ENCODE measurements at places on chromosomes 5 and 9.

- DNase-seq: no peak
Measured at GRCh38 chr5:118593003-118593328, 395.4 kb downstream of the DTWD2 start.

DNA sequence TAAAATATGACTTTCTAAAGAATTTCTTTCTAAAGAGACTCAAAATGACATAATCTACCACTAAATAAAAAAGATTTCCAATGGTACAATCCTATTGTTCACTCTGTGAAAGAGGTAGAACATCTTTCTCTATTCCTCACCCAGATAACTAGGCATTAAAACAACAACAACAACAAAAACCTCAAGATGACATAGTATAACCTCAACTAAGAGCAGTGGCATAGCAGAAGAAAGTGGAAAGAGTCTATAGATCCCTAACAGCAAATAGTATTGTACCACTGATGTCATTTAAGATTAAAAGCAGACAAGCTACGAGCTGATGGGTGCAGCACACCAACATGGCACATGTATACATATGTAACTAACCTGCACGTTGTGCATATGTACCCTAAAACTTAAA lies 29.9 kb downstream of the RAPGEF6 start:
- DNase-seq: no peak

- peak; percentile 16 for DNase-seq
Measured at GRCh38 chr9:78023003-78023741, 8.4 kb downstream of the GNAQ start.

- DNase-seq: no peak
Measured at GRCh38 chr5:33978306-33978705, 6.2 kb downstream of the SLC45A2 start.

DNA sequence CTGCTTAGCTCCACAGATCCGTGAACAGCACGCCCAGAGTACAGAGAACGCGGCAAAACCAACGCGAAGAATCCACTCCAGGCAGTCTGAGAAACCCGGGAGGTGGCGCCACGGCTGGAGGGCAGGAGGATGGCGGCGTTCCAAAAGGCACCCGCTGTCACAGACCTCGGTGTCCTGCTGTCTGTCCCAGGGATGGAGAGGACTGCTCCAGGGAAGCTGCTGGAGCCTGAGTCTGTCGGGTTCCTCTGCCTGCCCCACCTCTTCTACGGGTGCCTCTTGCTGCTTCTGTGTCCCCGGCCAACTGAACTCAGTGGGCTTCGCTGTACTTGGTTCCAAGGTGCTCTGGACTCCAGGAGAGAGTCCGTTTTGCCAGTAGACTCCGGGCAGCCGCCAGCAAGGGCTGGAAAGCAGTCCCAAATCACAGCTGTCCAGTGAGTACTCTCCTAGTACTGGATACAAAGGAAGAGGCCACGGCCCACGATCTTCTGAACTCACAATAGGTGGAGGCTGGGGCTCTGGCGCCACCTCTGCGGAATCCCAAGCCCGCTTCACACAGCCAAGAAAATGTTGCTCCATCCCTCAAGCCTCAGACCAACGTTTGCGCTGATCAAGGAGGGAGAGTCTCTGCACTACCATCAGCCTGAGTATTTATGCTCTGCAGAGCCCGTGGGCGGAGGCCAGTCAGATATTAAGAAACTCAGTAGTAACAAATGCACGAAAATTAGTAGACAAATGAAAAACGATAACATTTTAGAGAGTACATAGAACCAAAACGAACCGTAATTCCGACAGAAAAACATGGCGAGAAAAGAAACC lies 440 bp downstream of the ANXA2R start:
- DNase-seq: peak; percentile 63

DNA sequence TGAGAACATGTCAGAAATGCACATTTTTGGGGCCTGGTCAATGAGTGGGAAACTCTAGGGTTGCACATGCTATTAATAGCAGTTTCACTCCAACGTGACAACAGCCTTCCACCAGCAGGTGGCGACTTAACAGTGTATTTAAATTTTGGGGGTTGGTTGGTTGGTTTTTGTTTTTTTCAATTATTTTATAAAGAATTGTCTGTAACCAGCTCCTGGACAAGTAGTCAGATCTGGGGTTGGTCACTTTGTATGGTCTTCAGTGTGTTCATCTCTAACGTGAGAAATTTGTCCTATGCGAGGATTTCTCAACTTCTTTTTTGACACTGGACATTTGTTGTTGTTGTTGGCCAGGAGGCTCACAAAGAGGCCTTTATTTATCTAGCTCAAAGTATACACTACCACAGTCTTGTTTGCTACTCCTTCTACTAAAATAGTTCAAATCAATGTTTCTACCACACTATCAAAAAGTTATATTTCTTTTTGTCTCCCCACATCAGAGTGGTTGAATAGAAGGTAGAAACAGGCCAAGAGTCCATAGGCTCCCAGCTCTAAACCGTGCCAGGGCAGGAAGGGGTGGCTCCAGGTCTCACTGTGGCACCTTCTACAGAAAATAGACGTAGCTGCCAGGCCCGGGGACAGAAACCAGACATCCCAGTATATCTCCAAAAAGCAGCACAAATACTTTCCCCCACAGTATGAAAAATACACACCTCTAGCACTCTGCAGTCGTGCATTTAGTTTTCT lies 110.4 kb downstream of the TRPM6 start:
- peak; percentile 38 for DNase-seq

DNA sequence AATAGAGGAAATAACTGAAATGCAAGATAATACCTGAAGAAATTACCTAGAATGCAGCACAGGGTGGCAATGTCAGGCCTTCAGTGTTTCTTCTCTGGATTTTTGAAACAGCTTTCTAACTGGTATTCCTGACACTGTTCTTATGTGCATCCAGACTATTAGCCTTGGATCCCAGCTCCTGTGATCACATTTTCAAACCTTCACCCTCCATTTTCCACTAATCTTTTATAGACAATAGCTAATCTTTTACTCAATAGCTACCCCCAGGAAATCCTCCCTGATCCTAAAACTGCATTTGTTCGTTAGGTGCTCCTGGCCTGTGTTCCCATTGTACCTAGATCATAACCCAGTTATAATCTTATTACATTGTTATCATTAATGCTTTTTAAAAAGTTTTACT lies 101.5 kb upstream of the DHFR start:
- DNase-seq: no peak

DNA sequence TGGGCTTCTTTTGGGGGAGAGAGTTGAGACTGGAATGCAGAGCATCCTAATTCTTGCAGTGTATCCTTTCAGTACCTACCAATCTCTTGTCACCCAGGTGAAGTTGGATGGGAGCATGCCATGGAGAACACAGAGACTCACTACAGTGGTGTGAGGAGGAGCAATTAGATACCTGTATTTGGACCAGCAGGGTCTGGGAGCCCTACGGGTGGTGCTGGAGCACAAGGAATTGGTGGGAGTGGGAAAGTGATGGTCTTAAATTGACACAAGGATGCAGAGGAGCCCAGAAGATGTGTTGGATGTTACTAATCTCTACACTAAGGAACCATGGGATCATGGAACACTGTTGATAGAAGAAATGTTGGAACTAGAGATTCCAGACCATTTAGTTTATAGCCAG lies 212.7 kb downstream of the CHSY3 start:
- DNase-seq: no peak

- no peak for DNase-seq
Measured at GRCh38 chr9:98900244-98900643, 43.5 kb upstream of the COL15A1 start.

GRCh38 chr9:2623288-2624050 lies 1.9 kb downstream of the VLDLR start:
- DNase-seq: no peak

DNA sequence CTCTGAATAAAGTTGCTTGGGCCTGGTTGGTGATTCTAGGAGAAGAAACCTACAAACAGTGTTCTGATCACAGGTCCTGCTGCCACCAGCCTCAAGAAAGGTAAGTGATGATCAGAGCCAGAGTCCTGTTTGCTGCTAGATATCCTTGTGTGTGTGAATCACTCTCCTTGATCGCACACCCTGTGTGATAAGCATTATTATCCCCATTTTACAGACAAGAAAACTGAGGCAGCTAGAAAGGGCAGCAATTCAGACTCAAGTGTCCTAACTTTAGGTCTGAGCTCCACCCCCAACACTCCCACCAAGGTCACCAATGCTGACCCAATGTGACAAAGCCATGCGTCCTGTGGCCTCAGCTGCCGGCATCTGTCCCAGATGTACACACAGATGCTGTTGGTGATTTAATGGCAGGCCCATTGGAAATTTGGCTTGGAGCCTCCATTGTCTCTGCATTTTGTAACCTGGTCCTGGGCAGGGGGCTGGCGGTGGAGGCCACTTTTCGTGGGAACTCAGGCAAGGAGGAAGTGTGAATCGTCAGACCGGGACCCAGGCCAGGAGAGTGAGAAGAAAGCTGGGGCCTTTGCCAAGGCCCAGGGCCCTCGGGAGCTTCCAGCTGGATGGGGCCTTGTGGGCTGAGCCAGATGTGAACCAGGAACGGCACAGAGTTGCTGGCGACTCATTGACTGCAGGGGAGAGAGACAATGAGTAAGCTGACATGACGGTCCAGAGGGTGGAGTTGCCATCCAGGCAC lies 29.8 kb upstream of the GGTA1 start:
- DNase-seq: no peak

DNA sequence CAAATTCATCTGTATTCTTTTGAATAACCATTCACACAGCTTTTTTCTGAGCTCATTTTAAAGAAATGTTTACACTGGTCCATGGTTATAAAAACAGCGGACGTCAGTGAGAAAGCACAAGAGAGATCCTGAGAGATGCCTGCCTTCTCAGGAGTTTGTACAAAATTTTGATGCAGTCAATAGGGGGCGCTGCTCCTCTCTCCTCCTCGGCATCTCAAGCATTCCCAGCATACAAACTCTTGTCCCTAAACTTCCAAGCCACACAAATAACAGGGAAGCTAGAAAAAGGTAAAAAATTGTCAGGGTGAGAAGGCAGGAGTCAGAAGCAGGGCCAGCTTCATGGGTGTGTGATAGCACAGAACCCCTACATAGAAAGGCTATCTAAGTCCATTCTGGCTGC lies 11.2 kb upstream of the CCDC152 start:
- no peak for DNase-seq

DNA sequence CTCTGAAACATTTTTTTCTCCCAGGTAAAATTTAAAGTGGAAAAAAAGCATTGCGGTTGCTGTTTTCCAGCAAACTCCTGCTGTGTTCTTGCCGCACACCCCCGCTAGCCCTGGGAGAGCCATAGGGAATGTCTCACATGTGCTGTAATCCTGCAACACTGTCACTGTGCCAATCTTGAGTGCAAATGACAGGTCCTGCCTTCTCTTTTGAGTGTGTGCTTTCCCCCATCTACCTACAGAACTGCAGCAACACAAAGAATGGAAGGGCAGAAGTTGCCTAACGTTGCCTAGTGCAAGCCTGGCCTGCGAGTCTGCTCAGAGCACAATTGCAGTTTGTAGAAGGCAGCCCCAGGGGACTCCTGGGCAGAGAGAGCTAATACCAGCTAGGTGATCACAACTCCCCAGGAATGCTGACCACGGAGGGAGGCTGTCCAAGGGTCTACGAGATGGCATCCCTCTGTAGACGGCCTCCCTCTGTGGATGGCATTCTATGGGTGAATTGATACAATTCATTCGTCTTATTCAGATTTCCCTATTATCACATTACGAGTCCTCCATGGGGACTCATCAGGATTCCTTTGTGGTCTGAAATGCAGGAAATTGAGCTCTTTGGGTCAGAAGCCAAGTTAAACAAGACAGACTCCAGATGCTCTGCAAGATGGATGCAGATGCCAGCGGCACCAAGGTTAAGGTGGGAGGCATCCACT lies 172.6 kb upstream of the S1PR3 start:
- no peak for DNase-seq

Data from stimulated activated naive CD4-positive, alpha-beta T cell (primary cell).